ENCODE measurements at places on chromosomes 1 and 21. TPM values are rescaled to one million over a fixed set of nuclear protein-coding genes. Genes with fewer than 3 reads are reported as not detected.

GRCh38 chr1:28122183-28122582 lies 33.8 kb upstream of the EYA3 start:
- DNase-seq, result peak; percentile 71

- no peak for DNase-seq
These were observed 1234.4 kb downstream of the KCNT2 start for GRCh38 chr1:195373856-195374255.

- no peak for DNase-seq
These were observed 404.7 kb upstream of the VAMP3 start for GRCh38 chr1:7366286-7366954.

DNA sequence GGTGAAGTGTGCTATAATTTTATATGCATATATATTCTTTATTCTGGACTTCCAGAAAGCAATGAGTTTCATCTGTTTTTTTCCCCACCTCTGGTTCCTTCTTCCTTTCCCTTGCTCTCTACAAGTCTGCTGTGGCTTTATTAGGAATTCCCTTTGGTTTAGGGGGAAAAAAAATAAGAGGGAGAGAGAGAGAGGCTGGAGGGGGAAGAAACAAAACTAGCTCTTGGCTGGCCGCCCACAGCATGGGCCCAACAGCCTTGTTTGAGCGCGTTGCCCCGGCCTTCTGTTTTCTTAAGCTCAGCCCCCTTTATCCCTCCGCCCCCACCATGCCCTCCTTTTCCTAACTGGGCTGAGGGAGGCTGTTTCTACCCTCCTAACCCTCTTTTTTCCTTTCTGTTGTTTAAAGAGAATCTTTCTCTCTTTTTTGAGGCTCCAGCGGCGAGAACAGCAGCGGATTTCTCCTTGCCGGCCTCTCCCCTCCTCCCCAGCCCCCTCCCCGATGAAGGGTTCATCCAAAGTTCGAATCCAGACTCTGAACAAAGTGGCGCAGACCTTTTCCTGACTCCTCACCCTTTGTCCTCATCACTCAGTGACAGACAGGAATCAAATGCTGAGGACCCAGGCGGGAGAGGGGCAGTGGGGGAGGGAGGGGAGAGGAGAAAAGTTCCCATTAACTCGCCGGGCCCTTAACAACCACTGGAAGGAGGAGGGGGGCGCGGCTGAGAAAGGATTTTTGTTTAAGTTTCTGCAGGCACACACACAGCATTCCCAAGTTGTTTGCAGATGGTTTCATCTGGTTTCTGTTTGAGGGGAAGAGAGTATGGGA lies 29.7 kb downstream of the PBX1 start:
- DNase-seq, result peak; percentile 77

Gene TRIM67
- not detected for total RNA-seq

Data from IMR-90 (cell line).